ENCODE measurements at places on chromosomes 16 and 17. TPM values are rescaled to one million over a fixed set of nuclear protein-coding genes. Genes with fewer than 3 reads are reported as not detected.

DNA sequence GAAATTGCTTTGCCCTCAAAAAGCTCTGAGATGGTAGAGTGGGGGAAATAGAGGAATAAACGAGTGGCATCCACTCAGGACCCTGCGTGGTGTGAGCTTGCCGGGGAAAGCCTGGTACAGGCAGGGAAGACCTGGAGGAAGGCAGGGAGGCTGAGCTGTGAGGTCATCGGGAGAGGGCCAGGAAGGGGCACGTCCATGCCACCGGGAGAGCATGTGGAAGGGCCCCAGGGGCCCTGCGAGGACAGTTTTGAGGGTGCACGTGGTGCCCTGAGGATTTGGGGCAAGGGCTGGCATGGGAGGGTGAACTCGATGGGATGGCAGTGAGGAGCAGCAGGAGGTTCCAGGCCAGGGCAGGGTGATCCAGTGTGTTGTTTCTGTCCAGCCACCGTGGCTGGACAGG lies 56.3 kb upstream of the CBFA2T3 start:
- DNase-seq = no peak

DNA sequence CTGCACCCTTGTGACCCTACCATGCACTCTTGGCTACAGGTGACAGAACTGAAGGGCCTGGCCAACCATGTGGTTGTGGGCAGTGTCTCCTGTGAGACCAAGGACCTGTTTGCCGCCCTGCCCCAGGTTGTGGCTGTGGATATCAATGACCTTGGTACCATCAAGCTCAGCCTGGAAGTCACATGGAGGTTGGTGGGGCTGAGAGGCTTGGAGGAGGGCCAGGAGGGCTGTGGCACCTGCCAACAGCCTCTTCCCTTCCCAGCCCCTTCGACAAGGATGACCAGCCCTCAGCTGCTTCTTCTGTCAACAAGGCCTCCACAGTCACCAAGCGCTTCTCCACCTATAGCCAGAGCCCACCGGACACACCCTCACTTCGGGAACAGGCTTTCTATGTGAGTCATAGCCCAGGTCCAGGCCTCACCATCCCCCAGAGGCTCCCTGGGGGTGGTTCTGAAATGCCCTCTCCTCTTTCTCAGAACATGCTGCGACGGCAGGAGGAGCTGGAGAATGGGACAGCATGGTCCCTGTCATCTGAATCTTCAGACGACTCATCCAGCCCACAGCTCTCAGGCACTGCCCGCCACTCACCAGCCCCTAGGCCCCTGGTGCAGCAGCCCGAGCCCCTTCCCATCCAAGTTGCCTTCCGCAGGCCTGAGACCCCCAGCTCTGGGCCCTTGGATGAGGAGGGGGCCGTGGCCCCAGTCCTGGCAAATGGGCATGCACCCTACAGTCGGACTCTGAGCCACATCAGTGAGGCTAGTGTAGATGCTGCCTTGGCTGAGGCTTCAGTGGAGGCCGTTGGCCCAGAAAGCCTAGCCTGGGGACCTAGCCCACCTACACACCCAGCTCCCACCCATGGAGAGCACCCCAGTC lies 13.0 kb downstream of the RIPOR1 start:
- no peak for DNase-seq

CPSF4L gene
- total RNA-seq = not detected

YWHAE gene
- total RNA-seq = 582 TPM

EVPL gene
- 0.05 TPM for total RNA-seq

DNA sequence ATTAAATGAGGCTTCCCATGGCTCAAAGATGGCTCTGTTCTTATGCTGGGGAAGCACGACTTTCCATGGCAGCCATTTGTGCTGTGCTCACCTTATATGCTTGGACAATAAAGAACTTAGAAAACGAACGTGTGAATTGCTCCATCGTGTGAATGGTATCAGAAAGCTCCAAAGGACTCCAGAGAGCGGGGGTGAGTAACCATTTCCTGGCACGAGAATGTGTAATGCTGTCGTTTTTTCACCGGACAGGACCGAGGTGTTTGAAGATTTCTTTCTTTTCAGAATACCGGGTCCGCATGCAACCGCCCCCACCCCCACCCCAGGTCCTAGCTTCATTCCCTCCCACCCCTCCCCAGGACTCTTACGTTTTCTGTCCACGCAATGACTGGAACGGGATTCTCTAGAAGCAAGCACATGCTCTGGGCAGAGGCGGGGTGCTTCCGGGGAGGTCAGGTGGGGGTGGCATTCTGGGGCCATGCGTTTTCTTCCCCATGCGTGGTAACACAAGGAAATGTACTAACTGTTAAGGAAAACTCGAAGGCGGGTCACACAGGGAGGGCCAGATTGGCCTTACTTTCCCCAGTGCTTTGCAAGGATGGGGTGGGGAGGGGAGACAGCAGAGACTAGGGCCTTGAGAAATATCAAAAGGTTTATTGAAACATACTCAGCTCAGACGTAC lies 26.2 kb downstream of the GPRC5B start:
- DNase-seq = no peak

- no peak for DNase-seq
Measured at GRCh38 chr16:11562411-11562810, 24.3 kb downstream of the LITAF start.

GRCh38 chr16:53031323-53031942 lies 21.3 kb downstream of the CHD9NB start:
- DNase-seq = no peak

- no peak for DNase-seq
Measured at GRCh38 chr16:24572069-24572468, 32.7 kb downstream of the RBBP6 start.

- no peak for DNase-seq
Measured at GRCh38 chr17:36920032-36921005, 17.0 kb upstream of the LHX1 start.

GRCh38 chr16:73878611-73879010 lies 418.0 kb upstream of the PSMD7 start:
- DNase-seq = no peak

GRCh38 chr16:57604177-57604576 lies 24.3 kb upstream of the ADGRG1 start:
- no peak for DNase-seq

- no peak for DNase-seq
Measured at GRCh38 chr16:87006789-87007745, 310.1 kb downstream of the C16orf95 start.

ANKRD40CL gene
- not detected for total RNA-seq

DNA sequence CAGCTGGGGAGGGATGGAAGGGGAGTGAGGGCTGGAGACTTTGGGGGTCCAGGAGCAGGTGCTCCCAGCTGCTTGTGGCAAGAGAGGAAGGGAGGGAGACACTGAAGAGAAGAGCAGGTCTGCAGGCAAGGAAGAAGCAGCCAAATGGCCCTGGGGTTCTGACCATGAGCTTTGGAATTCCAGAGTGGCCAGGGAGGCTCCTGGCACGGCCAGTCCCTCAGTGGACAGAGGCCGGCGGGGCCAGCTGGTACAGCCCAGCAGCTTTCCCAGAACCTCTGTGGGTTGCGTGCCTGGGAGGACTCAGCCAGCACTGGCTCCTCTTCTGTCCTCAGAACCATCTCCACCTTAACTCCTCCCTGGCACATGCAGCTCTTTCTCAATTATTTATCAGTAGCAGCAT lies 233.0 kb downstream of the MSI2 start:
- no peak for DNase-seq

GRCh38 chr16:25771216-25771615 lies 79.5 kb downstream of the HS3ST4 start:
- DNase-seq = no peak

DNA sequence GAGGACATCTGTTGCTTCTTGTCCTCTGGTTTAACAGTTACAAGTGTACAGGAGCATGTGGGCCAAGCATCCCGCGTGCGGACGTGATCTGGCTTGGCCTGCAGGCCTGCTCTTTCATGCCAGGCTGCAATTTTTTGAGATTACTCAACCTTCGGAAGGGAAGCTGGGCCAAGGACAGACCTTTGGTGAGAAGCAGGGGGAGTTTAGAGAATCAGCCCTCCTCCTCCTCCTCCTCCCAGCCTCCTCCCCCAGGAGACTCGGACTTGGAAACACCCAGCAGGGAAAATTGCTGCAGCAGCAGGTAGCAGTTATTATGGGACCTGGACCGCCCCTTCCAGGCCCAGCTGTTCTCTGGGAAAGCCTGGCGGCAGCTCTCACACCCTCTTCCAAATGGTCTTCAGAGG lies 5.1 kb upstream of the KLHL36 start:
- peak; percentile 84 for DNase-seq

DHODH gene
- 7.3 TPM for total RNA-seq

NXPH3 gene
- total RNA-seq = 4.4 TPM

TNRC6C gene
- 17.8 TPM for total RNA-seq

ANKRD13B gene
- total RNA-seq = 8.1 TPM

- no peak for DNase-seq
Measured at GRCh38 chr17:80214878-80215210, 5.3 kb downstream of the SGSH start.

DNA sequence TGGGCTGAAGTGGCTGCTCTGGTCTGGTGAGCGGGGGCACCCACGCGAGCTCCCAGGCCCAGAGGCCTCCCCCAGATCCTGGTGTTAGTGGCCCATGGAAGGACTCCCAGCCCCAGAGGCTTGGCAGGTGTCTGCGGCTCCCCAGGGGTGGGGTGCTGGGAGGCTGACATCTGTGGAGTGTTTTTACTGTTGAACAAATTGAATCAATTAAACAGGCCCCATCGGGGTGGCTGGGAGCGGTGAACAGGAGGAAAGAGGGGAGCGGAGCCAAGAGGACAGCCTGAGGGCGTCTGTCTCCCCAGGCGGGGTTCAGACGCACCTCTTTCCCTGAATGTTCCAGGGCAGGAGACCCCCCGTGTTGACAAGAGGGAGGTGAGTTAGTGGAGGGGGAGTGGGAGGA lies 29.9 kb downstream of the ACTG1 start:
- DNase-seq = no peak

FOXL1 gene
- total RNA-seq = 1.2 TPM

ERBB2 gene
- 84.4 TPM for total RNA-seq

CDH1 gene
- 0.13 TPM for total RNA-seq

GRCh38 chr17:82317394-82318168 lies at the start of gene CD7:
TSS of gene CD7 (minus strand) at chr17:82317608. CDS start at chr17:82317495, 113 bp downstream.
- no peak for DNase-seq

FAHD1 gene
- 20.5 TPM for total RNA-seq

CDRT15 gene
- not detected for total RNA-seq

DNA sequence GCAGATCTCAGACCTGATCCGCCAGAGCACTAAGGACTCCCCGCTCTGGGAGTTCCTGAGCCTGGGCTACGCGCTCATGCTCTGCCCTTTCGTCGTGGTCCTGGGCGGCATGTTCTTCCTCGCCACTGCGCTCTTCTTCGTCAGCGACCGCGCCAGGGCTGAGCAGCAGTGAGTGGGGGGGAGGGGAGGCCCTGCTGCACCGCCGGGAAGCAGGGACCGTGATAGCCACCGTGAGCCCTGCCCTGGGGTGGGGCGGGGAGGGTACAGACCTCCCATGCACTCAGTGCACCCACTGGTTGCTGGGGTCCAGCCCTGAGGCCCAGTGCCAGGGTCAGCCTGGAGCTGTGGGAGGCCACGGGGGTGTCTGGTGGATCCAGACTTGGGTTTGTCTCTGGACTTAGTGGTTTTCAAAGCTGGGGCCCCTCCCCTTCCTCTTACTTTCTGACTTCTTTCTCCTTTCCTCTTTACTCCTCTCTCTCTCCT lies 18.9 kb downstream of the MYBBP1A start:
- DNase-seq = no peak

DNA sequence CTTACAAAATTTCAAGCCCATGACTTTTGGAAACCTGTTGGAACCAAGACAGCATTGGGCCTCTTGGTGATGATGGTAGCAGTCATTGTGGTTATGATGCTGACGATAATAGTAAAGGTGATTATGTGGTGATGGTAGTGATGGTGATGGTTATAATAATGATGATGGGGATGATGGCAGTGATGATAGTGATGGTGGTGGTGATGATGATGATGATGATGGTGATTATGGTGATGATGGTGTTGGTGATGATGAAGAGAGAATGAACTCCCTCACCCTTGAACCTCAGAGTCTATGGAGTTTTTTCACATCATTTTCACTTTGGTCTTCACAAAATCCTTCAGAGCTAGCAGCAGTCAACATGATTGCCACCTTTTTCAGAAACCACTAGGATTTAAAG lies 105.3 kb upstream of the ASIC2 start:
- DNase-seq = no peak

GRCh38 chr16:88971371-88972097 lies 5.5 kb downstream of the CBFA2T3 start:
- DNase-seq = no peak

DNA sequence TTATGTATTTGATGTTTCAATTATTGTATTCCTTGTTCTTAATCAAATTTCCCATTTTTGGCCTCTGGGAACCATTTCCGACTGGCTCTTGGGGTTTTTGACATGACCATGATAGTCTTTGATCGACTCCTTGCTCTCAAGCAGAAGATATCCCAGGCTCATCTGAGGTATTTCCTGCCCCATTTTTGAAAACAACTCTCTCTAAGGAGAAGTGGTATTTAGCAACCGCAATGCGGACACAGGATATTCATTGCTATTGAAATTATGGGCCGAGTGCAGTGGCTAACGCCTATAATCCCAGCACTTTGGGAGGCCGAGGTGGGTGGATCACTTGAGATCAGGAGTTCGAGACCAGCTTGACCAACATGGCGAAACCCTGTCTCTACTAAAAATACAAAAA lies 5.5 kb downstream of the TANGO6 start:
- DNase-seq = no peak

- no peak for DNase-seq
Measured at GRCh38 chr16:82280867-82281266, 110.8 kb upstream of the MPHOSPH6 start.

- DNase-seq = no peak
Measured at GRCh38 chr17:62098623-62099231, 33.6 kb upstream of the MED13 start.

GRCh38 chr16:56956756-56957155 lies 5.0 kb upstream of the CETP start:
- DNase-seq = no peak

WFIKKN2 gene
- total RNA-seq = 0.19 TPM

GRCh38 chr17:59389066-59389465 lies 57.6 kb downstream of the YPEL2 start:
- no peak for DNase-seq

- no peak for DNase-seq
Measured at GRCh38 chr16:84724606-84725309, 25.0 kb downstream of the USP10 start.

DNA sequence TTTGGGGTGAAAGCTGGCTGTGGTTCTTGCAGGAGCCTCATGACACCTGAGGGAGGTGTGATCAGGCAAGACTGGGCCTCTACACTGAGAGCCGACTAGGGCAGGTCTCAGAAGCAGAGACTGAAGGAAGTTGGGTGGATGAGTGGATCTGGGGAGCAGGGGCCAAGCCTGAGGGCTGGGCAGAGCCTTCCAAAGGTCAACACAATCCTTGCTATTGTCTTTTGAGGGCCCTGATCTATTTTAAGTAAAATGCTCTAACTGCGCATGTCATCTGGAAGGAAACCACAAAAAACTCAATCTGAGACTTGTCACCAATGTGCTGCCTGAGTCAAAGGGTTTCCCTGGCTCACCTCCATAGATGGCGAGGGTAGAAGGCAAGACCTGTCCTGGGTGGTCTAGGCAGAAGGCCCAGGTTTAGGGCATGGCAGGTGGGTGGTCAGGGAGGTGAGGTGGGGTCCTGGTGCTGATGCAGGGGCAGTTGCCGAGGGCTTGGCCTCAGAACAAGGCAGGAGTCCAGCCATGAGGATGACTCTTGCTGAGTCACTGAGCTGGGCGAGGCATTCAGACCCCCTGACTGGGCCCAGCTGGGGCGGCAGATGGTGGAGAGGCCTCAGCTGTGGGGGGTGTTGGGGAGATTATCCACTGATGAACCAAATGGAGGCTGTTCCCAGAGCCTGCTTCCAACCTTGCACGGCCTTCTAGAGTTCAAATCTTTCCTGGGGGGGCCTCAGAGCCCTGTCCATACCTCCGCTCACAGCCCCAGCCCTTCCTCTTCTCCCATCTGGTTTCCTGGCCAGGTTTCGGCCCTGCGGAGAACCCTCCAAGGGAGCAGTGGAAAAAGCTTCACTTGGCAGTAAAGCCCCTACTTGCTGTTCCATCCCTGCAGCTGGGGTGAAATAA lies 5.1 kb downstream of the MVP start:
- no peak for DNase-seq
